Activated CD8-positive, alpha-beta memory T cell treated with anti-CD3 and anti-CD28 coated beads for 1 hour (primary cell): ENCODE measurements at places on chromosomes 4 and X.

DNA sequence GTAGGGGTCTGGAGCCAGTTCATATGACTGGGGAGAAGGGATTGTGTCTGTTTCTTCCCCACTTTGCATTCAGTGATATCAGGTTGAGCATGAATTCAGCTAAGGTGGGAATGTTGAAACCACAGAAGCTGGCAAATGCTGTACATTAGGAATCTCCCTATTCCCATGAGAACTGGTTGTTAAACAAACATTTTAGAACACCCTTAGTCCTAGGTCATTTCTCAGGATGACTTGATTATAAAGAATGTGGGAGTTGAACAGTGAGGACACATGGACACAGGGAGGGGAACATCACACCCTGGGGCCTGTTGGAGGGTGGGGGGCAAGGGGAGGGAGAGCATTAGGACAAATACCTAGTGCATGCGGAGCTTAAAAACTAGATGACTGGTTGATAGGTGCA is 62.6 kb upstream of the LIMCH1 start:
- DNase-seq = no peak

GRCh38 chrX:41095174-41095573 is 9.9 kb downstream of the USP9X start:
- DNase-seq = no peak

DNA sequence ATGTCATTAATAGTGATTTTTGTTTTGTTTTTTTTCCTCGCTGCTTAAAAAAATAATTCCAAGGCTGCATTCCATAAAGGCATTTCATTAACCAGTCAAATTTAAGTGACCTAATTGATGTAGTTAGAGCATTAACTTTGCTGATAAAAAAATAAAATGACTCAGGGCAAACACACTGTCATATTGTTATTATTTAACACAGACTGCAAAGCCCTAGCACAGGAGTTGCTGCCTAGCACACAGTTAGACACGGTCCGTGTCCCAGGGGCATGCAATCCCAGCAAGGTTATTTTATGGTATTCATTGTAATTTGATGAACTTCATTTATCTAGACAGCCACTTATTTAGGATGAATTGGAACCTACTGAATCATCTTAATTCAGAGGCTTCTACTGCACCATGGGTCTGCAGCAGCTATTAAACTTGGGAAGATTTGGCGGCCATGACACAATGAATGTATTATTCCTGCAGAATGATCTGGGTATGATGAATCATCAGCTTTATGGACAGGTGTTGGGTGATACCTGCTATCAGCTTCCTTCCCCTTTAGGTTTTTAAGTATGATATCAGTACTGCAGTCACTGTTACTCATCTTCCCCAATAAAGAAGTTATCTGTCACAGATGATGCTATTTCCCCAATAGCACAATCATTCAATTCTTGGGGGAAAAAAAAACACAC is 182.7 kb downstream of the PPARGC1A start:
- no peak for DNase-seq

DNA sequence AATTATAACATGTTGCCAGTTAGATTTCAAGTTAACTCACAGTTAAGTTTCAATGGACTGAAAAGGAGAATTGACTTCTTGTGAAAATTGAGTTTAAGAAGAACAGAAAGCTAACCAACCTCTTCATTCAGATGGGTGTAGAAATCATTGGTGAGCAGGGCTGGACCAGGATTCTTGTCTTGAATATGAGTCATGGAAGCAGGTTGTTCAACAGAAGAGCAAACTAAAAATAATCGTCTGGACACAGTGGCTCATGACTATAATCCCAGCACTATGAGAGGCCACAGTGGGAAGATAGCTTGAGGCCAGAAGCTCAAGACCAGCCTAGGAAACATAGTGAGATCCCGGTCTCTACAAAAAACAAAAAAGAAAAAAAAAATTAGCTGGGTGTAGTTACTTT is 98.2 kb downstream of the ARSJ start:
- DNase-seq = no peak

GRCh38 chr4:98148856-98149255 is 5.6 kb upstream of the STPG2 start:
- no peak for DNase-seq

GRCh38 chr4:119116925-119117900 is 18.4 kb upstream of the MYOZ2 start:
- no peak for DNase-seq

DNA sequence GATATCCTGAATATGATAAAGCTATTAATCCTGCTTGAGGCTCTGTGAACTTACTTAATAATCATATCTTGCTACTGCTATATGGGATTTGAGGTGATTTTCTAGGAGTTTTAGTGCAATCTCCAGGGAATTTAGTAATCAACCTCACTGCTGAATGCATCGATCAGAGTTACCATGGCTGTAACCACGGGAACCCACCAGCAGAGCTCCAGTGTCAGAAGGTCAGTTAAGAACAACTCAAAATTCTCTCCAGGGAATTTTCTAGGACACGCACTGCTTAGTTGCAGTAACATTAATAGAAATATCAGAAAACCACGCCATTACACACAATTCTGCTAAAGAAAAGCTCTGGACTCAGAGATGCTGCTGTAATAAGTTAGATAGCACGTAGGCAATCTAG is 1477.2 kb upstream of the TENM3 start:
- no peak for DNase-seq

GRCh38 chrX:23787745-23788118 is 4.8 kb downstream of the SAT1 start:
- no peak for DNase-seq
